ENCODE measurements at places on chromosomes 1 and 21. TPM values are rescaled to one million over a fixed set of nuclear protein-coding genes. Genes with fewer than 3 reads are reported as not detected.
A peak's percentile ranks its signal among the peaks of the same experiment; 100 is the strongest.

- no peak for DNase-seq
Observed at GRCh38 chr1:90370686-90371447, 346.2 kb downstream of the BARHL2 start.

DNA sequence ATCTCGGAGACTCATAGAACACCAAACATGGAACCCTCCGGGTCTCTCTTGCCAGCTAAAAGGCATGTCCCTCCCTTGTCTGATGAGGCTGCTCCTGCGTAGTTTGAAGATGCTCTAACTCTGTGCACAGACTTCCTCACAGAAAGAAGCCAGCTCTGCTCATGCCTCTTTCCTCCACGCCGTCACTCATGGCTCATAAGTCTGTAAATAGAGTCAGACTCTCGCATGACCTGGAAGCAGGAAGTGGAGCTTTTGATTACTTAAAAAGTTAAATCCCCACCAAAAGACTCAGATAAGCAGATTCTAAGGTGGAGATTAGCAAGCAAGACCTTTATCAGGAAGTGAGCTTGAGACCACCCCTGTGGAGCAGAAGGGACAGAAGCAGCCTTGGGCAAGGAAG, 171.6 kb downstream of the TRIM33 start:
- no peak for DNase-seq

GRCh38 chr1:25053576-25054250, 123.6 kb upstream of the RUNX3 start:
- DNase-seq, result no peak

- DNase-seq, result no peak
Observed at GRCh38 chr1:56437959-56438358, 141.4 kb downstream of the PLPP3 start.

DNA sequence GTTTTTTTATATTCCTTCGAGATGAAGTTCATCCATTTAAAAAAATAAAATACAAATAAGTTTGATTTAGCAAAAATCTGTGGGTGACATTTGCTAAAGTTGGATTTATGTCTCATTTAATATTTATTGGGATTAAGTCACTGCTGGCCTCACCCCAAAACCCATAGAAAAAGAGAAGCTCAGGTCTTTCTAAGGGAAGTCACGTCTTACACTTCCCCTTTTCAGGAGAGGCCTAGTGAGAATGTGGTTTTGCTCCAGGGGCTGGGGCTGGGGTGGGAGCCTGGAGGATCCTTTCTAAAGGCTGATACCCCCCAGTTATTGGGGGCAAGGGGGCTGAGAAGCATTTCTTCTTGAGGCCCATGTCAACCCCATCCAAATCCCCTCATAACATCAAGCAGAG, 300.3 kb downstream of the DSCAM start:
- DNase-seq, result no peak

DNA sequence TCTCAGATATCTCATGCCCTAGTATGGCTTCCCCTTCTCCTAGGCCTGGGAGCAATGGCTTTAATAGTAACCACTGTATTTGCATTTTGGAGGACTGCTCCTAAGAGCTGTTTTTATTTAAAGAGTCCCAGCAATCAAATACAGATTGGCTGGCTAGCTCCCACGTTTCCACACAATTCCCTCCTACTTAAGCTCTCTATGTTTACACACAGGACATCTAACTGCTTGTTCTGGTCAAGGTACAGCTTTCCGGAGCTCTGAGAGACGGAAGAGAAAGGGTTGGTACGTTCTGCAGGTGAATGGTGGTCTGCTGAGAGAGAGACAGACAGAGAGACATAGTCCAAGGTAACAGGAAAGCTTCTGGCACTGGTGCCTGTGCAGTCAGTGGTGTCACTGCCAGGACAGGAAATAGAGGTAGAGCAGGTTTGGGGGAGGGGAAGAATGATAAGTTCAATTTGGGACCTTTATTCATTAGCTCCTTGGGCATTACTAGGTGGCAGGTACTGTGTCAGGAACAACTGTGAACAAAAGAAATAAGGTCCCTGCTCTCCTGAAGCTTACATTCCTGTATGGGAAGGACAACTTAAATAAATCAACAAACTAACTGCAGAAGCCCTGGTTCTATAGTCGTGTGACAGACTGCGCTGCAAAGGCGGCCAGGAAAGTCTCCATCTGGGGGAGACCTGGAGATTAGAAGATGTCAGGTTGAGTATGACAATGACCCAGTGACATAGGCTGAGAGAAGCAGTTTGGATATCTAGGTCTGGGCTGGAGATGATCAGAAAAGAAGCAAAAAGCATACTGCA, 1.2 kb upstream of the SLC25A33 start:
- no peak for DNase-seq

GRCh38 chr1:236759252-236759859, 35.7 kb upstream of the MTR start:
- DNase-seq, result peak; percentile 27

- DNase-seq, result no peak
Observed at GRCh38 chr1:150688763-150689162, 8.2 kb downstream of the GOLPH3L start.

DNA sequence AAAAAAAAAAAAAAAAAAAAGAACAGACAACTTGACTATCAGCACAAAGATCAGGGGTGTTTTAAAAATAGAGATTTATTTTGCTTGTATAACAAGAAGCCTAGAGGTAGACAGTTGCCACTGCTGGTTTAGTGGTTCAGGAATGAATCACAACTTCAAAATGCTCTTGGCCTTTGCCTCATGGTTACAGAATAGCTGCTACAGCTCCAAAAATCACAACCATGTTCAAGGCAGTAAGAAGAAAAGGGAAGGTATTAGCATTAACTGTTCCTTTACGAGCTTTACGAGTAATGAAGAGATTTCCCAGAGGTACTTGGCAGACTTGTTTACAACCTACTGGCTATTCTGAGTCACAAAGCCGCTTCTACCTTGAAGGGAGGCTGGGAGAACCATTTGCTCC, 52.5 kb upstream of the PPM1J start:
- no peak for DNase-seq

FAM167B gene
- 101 TPM for total RNA-seq

HSPB7 gene
- not detected for total RNA-seq

SH2D5 gene
- 3.2 TPM for total RNA-seq

BRDT gene
- not detected for total RNA-seq

Measured in glomerular endothelial cell (primary cell).